Myometrial cell (primary cell): ENCODE measurements at places on chromosomes 7 and 10. TPM values are rescaled to one million over a fixed set of nuclear protein-coding genes. Genes with fewer than 3 reads are reported as not detected.

Gene JCAD
- 1.2 and 1.8 TPM in 2 replicates for total RNA-seq

Gene SFRP4
- total RNA-seq = under 0.01 and 0.29 TPM in 2 replicates

Gene CALHM3
- not detected in 2 replicates for total RNA-seq

Gene IKZF5
- total RNA-seq = 1.9 and 2.0 TPM in 2 replicates

Gene TES
- 36.0 and 44.1 TPM in 2 replicates for total RNA-seq

Gene OR6B1
- not detected in 2 replicates for total RNA-seq

Gene ANKRD16
- total RNA-seq = 7.1 and 9.2 TPM in 2 replicates

Gene SPAM1
- total RNA-seq = not detected in 2 replicates

Gene ADAM8
- total RNA-seq = 5.0 and 22.2 TPM in 2 replicates

Gene FAM25G
- not detected in 2 replicates for total RNA-seq

Gene TCAF2
- total RNA-seq = 0.89 and 3.2 TPM in 2 replicates

Gene UCMA
- total RNA-seq = not detected in 2 replicates

Gene ANKRD1
- total RNA-seq = 0.58 and 1.8 TPM in 2 replicates

Gene PLA2G12B
- total RNA-seq = not detected in 2 replicates

Gene SPDYE11
- total RNA-seq = not detected in 2 replicates

Gene RHOBTB1
- total RNA-seq = 7.5 and 10.3 TPM in 2 replicates

Gene LRRC18
- total RNA-seq = not detected in 2 replicates

Gene SLC26A3
- total RNA-seq = not detected in 2 replicates

Gene PON2
- total RNA-seq = 80.4 and 87.4 TPM in 2 replicates

Gene WDFY4
- total RNA-seq = not detected in 2 replicates

Gene PNLIPRP1
- total RNA-seq = not detected in 2 replicates

Gene SPDYE8
- not detected in 2 replicates for total RNA-seq

Gene GPER1
- total RNA-seq = 3.2 and 4.3 TPM in 2 replicates

Gene TAX1BP1
- 38.3 and 57.8 TPM in 2 replicates for total RNA-seq

Gene PMPCB
- 61.7 and 62.0 TPM in 2 replicates for total RNA-seq

Gene OR13A1
- not detected in 2 replicates for total RNA-seq

Gene OR2A1
- total RNA-seq = not detected in 2 replicates

Gene GPAM
- 6.6 and 9.7 TPM in 2 replicates for total RNA-seq

Gene DNAJC12
- 1.1 and 6.1 TPM in 2 replicates for total RNA-seq

Gene STOX1
- not detected in 2 replicates for total RNA-seq

Gene CPA2
- total RNA-seq = 0.89 TPM in 1 of 2 replicates, not detected in the other

Gene KCNIP2
- 0.18 TPM in 1 of 2 replicates, not detected in the other for total RNA-seq

Gene ANKRD7
- total RNA-seq = 0.18 and 2.6 TPM in 2 replicates

Gene PRLHR
- total RNA-seq = not detected in 2 replicates

Gene SLC26A5
- total RNA-seq = not detected in 2 replicates

Gene NANOS1
- under 0.01 and 0.58 TPM in 2 replicates for total RNA-seq

Gene SRRM3
- total RNA-seq = 4.6 and 5.0 TPM in 2 replicates

Gene TFR2
- total RNA-seq = 0.35 TPM in 1 of 2 replicates, not detected in the other
